KG1 (cell line): ENCODE measurements at places on chromosomes 2 and 18.
A peak's percentile ranks its signal among the peaks of the same experiment; 100 is the strongest.

DNA sequence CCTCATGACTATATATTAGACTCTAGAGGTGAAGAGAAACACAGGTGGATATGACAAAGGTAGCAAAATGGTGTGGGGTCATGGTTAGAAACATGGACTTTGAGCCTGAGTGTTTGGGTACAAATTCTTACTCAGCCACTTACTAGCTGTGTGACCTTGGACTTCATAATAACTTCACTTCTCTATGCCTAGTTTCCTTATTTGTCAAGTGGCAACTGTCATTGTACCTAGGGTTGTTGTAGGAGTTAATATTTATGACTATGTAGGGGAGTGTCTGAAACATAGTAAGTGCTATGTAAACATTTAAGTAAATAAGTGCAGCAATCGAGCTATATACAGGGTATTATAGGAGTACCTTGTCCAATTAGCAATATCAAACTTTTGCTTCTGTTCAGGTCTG is 49.7 kb upstream of the RAPH1 start:
- DNase-seq: no peak

GRCh38 chr2:237231593-237231992 is 145.9 kb downstream of the COPS8 start:
- DNase-seq: no peak

GRCh38 chr2:116145031-116145430 is 1669.5 kb upstream of the DDX18 start:
- DNase-seq: no peak

DNA sequence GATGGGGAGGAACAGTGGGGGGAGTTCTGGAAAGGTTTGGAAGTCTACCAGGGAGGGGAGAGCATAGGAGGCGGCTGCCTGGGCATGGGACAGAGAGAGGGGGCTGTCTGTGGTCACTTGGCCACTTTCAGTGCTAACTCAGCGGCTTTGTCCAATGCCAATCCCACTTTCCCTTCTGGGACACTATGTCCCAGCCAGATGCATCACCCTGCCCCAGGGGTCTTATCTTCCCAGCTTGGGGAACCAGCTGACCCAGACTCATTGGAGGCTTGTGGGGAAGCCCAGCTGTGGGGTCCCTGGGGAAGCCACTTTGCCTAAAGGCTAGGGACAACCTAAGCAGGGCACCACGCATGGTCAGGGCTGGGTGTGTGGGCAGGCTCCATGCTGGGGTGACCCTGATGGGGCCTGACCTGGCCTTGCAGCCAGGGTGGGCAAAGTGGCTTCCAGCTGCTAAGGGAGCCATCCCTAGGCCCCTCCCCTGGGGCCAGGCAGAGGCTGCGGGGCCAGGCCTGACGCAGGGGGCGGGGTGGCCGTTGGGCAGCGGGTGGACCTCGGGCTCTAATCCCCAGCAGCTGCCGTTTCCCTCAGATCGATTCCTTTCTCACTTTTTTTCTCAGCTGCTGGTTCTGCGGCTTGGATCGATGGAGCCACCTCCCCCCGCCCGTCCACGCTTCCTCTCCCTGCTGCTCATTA is 1.6 kb upstream of the ASIC4 start:
- no peak for DNase-seq

DNA sequence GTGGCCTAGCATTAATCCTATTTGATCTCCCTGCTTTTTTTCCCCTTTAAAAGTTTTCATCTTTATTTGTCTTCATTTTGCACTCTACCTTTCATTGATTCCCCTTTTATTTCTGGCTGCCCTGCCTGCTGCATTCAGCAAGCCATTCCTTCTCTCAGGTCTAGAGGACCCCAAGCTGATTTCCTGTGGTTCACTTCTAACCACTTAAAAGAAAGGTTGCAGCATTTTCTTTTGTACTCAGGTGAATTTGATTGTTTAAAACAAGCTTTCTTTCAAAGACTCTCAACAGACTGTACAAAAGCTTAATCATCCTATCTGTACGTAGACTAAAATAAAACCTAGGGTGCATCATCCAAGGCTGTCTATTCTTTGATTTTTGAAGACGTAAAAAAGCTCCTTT is 160.3 kb downstream of the CSRNP3 start:
- no peak for DNase-seq

GRCh38 chr2:200905618-200906296 is 16.6 kb downstream of the NIF3L1 start:
- peak; percentile 33 for DNase-seq

DNA sequence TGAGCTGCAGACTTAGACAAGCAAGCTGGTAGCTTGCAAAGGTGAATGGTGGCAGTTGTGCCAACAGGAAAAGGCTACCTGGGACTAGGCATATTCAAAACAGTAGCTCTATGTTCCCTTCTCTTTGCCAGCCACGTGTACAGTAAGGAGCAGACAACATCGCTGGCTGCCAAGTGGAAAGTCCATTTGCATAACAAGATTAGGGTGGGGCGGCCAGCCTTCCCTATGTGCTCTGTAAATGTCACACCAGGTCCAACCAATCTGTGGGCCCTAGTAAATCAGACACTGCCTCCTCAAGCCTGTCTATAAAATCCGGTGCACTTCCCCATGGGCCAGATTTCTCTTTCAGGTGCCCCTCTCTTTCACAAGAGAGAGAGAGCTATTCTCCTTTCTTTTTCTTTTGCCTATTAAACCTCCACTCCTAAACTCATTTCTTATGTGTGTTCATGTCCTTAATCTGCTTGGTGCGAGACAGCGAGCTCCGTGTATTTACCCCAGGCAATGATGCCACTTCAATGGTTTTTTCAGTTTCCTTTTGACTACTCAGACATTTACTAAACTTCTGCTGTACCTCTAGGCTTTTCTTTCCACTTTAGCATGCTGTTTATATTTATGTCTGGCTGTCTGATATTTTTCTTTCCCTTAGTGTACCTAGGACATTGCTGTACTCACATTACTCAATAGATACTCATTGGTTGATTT is 297.4 kb upstream of the GCFC2 start:
- no peak for DNase-seq

DNA sequence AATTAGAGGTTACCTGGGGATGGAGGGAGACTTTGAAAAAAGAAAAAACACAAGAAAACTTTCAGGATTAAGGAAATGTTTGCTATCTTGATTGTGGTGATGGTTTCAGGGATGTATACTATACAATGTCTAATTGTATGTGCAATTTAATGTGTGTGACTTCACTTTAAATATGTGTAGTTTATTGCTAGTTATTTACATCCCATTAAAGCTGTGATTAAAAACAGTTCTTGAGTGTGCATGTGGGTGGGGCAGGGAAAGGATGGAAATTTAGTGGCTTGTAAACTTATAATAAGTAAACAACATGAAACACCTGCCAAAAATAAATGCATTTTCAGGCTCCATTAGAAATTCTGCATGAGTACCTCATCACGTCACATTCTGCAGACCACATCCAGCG is 167.0 kb downstream of the MYO5B start:
- no peak for DNase-seq

DNA sequence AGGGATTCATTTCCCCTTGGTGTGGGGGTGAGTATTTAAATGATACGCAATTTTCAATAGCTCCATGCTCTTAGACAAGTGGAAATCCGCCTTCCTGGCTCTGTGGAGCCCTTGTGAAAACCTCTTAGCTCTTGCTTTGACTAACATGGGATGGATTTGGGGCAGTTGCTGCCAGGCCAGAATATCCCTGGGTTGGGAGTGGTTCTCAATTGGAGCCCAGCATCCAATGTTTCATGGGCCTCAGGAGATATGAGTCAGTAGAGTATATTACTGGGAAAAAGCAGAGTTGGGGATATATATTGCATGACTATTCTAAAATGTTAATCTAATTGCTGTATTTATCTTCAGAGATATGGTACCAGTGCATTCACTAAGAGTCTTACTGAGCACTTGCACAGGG is 104.4 kb upstream of the IL1R2 start:
- no peak for DNase-seq

GRCh38 chr2:25606892-25607291 is 66.5 kb downstream of the DTNB start:
- peak; percentile 9 for DNase-seq

- DNase-seq: no peak
These were observed 41.1 kb upstream of the SCYGR1 start for GRCh38 chr2:227428731-227429285.

DNA sequence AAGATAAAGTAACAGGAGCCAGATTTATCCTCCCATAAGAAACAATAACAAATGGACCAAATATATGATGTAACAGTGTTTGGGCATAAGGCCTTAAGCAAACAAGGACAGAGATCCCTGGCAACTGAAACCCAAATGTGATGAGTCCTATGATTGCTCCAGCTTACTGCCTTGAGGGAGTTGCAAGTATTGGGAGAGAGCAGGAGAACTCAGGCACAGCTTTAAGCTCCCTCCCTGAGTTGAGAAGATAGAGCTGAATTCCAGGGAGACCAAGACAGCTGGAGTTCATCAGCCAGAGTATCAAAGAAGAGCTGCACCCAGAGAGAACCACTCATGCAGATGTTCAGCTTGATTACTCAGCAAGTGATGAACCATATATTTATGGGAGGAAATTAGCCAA is 814.5 kb upstream of the RAB6C start:
- DNase-seq: no peak

DNA sequence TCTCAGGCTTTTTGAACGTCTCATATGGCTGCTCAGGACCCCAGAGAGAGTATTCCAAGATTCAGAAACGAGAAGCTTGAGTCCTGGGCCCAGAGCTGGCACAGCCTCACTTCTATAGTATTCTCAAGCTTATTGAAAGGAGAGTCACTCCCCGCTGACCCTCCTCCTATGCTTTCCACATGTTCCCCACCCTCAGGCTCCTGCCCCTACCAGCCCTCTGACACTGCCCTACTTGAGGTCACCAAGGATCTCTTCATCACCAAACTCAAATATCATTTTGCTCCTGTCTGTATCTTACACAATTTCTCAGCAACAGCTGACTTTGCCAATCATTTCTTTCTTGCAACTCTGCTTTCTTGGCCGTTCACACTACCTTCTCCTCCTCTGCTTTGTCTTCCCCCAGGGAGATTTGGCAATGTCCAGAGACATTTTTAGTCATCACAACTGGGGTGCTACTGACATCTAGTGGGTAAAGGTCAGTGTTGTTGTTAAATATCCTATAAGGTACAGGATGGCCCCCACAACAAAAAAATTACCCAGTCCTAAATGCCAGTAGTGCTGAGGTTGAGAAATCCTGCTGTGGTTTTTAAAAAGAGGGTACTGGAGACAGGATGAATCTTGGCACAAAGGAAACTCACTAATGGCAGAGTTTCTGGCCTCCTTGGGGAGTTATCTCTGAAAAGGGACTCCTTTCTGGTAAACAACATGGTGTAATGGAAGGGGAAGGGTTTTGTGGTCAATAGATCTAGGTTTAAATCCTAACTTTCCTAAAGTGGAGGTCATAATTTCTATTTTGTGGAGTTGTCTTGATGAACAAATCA is 26.9 kb upstream of the INSIG2 start:
- DNase-seq: no peak

GRCh38 chr2:150438654-150439053 is 48.8 kb downstream of the RND3 start:
- DNase-seq: no peak

DNA sequence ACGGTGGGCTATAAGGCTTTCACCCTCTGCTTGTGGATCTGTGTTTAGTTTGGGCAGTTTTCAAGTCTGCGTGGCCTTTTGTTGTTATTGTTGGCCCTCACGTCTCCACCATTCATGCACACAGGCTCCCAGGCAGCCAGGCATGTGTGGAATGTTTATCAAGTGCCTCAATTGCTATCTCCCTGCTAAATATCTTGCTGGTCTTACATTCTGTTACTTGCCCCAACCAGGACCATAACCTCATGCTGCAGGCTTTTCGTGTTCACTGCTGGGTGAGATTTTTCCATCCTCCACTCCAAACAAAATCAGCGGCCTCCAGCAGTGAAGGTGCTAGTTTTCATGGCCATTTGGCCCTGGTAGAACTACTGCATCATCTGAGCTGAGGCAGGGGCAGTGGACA is 63.0 kb upstream of the DSC1 start:
- no peak for DNase-seq

DNA sequence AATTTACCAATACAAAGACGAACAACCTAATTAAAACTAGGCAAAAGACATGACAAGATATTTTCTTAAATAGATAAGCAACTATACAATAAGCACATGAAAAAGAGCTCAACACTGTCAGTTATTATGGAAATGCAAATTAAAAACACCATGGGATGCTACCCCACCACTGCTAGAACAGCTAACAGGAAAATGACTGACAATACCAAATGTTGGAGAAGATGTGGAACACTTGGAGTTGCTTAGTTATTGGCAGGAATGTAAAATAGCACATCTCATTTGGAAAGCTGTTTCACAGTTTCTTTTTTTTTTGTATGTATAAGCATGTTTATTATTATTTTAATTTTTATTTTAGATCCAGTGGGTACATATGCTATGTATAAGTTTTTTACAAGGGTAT is 84.4 kb downstream of the CYRIA start:
- no peak for DNase-seq

DNA sequence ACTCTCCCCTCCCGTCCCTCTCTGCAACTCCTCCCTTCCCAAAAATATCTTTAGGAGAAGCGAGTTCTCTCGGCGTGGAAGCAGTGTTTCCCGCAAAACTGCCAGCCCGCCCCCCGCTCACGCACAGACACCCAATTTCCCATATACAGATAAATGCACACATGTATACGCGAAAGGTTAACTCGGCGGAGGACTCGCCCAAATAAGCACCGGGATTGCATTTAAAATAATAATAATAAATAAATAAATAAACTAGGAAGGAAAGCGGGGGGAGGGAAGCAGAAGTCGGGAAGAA is 70.0 kb upstream of the PSMD14 start:
- DNase-seq: no peak

- DNase-seq: no peak
These were observed 10.1 kb downstream of the DAPL1 start for GRCh38 chr2:158805255-158805654.
